Trophoblast cell (in vitro differentiated cells and primary cell): ENCODE measurements at places on chromosomes 13 and 19.

- peaks cover 4% of the 10 kb centered on the region for H3K4me1 ChIP-seq
- DNase-seq, result peak; percentile 72
- no peak overlapping the region for H3K4me3 ChIP-seq
- H3K36me3 ChIP-seq, result no peaks in the 10 kb centered on the region
- H3K27ac ChIP-seq, result no peak overlapping the region
- H3K27me3 ChIP-seq, result no peaks in the 10 kb centered on the region
These were observed 32.5 kb downstream of the MCF2L start for GRCh38 chr13:113001241-113002140.

- no peak overlapping the region for H3K27ac ChIP-seq
- peak overlapping the region; percentile 79 for H3K4me3 ChIP-seq
- H3K36me3 ChIP-seq, result no peaks in the 10 kb centered on the region
These were observed 929 bp downstream of the GNG7 start for GRCh38 chr19:2701361-2702169.

- no peak overlapping the region for H3K27ac ChIP-seq
- no peak overlapping the region for H3K4me3 ChIP-seq
- no peaks in the 10 kb centered on the region for H3K27me3 ChIP-seq
These were observed 15.2 kb downstream of the COL4A2 start for GRCh38 chr13:110322126-110322827.

DNA sequence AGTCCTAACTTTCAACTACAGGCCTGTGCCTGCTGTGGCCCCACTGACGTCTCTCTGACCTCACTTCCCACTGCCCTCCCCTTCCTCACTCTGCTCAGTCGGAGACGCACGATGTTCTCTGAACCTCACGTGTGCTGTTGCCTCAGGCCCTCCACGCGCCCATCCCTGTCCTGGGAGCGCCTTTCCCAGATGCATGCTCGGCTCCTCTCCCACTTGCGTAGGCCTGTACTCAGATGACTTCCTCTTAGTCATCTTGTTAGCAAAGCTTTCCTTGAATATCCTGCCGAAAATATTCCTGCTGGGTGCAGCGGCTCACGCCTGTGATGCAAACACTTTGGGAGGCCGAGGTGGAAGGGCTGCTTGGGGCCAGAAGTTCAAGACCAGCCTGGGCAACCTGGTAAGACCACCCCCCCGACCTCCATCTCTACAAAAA is 9.3 kb upstream of the SYT5 start:
- no peaks in the 10 kb centered on the region for H3K4me1 ChIP-seq
- DNase-seq, result peak; percentile 9
- no peaks in the 10 kb centered on the region for H3K27me3 ChIP-seq

GRCh38 chr13:98877936-98878335 is 99.9 kb downstream of the DOCK9 start:
- H3K36me3 ChIP-seq, result peaks cover 29% of the 10 kb centered on the region
- no peak overlapping the region for H3K27ac ChIP-seq
- DNase-seq, result no peak
- peaks cover 11% of the 10 kb centered on the region for H3K4me1 ChIP-seq

DNA sequence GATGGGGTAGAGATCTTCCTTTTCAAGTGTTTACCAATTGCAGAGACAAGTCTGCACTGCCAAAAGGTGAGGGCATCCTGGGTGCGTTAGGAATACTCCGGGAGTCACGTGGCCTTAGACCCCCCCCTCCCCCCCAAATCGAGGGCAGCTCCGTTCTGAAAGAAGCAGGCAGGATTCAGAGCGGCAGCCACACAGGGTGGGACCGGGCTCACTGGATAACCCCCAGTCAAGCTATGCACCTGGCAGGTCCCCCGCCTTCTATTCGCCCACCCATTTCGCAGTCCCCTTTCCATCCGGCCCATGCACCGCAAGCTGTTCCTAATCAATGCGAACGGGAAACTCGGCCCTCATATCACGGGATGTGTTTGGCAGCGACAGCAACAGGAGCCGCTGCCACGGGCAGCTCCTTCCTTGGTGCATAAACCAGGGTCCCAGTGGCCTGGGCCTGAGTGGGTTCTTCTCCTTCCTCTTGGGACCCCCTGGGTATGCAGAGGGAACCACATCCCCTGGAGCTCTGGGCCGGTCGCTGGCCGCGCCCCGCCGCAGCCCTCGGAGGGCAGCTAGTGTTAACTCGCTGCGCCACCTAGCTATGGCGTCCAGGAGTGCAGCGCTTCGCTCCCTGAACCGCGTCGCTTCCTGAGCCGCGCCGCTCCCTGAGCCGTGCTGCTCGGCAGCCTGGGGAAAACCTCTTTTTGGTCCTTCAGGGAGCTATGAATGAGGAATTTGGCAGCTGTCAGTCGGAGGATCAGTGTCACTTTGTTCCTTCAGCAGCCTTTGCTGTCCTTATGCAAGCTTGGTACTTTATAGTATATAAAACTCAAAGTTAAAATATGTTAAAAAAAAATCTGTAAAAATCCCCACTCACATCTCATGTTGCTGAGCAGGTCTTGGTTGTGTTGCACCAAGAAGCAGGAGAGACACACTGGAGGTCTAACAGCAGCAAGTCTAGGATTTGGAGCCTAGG is 41.4 kb downstream of the LYL1 start:
- no peak overlapping the region for H3K27ac ChIP-seq
- DNase-seq, result peak; percentile 87
- H3K4me3 ChIP-seq, result no peak overlapping the region
- no peaks in the 10 kb centered on the region for H3K36me3 ChIP-seq
- H3K27me3 ChIP-seq, result peaks cover 70% of the 10 kb centered on the region
